Stimulated activated CD4-positive, alpha-beta T cell treated with anti-CD3 and anti-CD28 coated beads, TNF-alpha, amount 100 ng/mL, for 1 hour (primary cell): ENCODE measurements at places on chromosomes 11 and 22.

DNA sequence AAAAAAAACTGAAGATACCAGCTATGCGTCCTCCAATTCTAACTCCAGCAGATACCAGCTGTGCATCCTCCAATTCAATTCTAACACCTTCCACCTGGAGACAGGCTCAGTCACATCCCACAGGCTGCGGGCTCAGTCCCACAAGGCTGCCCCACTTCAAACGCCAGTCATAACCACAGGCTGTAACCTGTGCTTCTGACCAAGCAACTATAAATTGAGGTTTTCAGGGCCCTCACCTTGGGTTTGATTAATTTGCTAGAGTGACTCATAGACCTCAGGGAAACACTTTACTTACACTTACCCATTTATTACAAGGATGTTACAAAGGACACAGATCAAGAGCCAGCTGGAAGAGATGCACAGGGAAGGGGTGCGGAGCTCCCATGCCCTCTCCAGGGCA is 32.4 kb upstream of the MSANTD2 start:
- no peak for DNase-seq

- DNase-seq: no peak
Observed at GRCh38 chr11:116811194-116811593, 11.9 kb downstream of the APOA4 start.

DNA sequence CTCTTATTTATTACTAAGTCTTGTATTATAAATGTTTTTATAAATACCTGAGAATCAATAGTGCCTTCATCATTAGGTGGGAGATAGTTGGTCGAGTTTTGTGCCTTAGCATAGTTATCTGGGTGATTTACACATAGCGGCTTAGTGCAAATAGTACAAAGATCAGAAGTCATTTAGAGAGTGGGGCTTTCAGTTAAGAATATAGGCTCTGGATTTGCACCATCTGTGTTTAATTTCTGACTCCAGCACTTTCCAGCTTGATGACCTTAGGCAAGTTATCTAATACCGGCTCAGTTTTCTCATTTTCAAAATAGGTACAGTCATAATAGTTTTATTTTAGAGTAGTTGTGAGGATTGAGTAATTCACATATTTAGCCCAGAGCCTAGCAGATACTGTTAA is 26.4 kb downstream of the PDE3B start:
- DNase-seq: no peak

DNA sequence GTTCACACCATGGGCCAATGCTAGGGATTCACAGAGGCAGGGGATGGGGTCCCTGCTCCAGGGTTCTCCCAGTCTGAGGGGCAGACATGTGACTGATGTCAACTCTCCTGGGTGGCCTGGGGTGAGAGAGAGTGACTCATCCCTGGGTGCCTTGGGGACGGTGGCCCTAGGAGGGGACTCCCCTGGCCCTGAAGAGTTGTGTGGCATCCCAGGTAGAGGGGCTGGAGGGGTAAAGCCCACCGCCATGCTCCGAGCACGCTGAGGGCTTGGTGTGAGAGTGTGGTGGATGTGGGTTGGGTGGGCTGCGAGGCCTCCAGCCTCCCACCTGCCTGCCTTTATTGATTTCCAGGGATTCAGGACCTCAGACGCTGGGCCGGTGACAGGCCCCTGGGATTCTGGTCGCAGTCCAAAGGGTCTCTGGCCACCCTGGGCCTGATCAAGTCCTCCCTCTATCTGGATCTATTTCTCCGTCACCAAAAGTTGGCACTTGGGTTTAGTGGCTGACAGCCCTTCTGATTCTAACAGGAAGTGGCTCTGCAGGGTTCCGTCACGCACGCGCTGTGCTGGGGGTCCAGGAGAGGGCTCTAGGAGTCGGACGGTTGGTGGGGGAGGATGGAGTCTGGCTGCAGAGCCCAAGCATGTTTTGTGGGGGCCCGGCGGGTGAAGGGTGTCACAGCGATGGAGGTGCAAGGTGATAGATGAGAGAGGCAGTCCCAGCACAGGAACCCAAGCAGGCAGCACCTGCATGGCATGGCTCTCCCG is 27.3 kb upstream of the WNT7B start:
- DNase-seq: no peak

DNA sequence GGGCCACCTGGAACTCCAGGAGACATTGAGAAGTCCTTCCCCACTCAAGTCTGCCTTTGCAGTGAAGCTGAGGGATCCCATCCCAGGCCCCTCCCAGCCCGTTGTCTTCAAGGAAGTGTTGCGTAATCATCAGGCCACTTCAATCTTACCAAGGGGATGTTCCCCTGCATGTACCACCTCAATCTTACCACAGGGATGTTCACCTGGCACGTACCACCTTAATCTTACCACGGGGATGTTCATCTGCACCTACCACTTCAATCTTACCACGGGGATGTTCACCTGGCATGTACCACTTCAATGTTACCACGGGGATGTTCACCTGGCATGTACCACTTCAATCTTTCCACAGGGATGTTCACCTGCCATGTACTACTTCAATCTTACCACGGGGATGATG is 108.0 kb upstream of the SYN3 start:
- no peak for DNase-seq

DNA sequence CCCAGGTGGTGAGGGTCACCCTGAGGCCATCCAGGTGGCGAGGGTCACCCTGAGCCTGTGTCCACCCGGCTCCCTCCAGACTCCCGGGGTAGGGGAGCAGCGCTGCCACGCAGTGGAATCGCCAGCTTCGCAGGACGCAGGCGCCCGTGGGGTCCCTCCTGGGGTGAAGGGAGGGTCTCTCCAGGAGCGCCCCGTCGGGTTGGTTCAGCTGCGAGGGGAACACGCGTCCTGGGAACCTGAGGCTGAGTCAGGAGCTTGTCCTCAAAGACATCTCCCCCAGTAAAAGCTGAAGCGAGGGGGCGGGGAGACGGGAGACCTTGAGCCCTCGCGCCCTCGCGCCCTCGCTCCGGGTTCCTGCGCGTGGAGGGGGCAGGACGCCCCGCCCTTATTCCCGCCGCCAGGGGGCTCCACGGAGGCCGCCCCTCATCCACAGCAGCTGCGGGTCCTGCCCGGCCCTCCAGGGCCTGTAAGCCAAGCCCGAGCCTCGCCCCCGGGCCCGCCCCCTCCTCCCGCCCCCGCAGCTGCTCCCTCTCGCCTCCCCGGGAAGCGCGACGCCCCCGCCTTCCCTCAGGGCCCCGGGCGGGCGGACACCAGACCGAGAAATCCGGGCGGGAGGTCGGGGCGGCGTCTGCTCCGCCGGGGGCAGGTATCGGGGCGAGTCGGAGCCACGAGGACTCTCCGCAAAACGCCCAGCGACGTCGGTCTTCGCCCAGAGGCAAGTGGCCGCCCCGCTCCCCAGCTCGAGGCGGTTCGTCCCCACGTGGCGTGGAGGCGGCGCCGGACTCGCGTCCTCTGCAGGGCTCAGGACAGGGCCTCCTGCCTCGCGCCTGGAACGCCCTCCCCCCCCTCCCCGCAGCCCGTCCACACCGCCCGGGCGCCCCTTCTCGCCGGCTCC is 22.8 kb downstream of the PIM3 start:
- no peak for DNase-seq

- DNase-seq: no peak
Observed at GRCh38 chr11:124769806-124770774, 8.0 kb upstream of the ESAM start.

DNA sequence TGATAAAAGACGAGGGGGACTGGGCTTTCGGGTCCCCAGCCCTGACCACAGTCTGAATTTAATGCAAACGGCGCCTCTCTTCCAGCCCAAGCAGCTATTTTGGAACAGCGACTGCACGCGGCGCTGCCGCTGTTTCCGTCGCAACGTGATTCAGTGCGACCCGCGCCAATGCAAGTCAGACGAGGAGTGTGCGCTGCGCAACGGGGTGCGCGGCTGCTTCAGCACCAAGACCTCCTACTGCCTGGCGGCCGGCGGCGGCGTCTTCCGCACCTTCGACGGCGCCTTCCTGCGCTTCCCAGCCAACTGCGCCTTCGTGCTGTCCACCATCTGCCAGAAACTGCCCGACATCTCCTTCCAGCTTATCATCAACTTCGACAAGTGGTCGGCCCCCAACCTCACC is 56.7 kb downstream of the TECTA start:
- no peak for DNase-seq

DNA sequence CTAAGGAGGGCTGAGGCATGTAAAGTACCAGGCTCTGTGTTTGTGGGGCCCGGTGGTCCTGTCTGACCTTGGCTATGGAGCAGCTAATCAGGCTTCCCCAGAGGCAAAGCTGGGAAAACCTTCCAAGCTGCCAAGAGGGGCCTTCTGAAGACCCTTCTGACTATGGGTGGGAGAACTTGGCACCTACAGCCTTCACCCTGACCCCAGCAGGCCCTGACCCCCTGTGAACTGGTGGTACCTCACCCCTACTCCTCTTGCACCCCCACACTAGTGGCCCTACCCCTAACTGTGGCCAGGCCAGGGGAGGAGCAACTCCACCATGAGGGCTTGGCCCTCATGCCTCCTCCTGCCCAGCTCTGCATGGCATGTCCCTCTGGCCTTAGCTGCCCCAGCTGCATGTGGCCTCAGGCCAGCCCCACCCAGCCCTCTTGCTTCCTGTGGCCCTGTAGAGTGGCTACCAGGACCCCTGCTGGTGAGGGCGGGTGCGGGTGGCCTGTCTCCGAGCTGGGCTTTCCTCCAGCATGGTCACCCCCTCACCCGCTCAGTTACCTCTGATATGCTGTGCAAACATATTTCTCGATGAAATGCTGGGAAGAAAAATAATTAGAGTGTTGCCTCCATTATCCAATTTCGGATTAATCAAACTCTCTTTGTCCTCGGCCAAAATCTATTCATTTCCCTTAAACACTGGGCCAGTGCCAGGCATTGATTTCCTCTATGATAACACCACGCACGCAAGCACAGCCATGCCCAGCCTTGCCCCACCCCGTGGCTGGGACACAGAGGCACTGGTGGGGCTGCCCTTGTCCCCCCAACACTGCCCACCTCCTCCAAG is 7.5 kb downstream of the GNAZ start:
- DNase-seq: no peak

- no peak for DNase-seq
Observed at GRCh38 chr11:134537941-134538340, 125.9 kb upstream of the B3GAT1 start.

GRCh38 chr22:29617922-29618629 is 14.6 kb downstream of the NF2 start:
- DNase-seq: no peak

DNA sequence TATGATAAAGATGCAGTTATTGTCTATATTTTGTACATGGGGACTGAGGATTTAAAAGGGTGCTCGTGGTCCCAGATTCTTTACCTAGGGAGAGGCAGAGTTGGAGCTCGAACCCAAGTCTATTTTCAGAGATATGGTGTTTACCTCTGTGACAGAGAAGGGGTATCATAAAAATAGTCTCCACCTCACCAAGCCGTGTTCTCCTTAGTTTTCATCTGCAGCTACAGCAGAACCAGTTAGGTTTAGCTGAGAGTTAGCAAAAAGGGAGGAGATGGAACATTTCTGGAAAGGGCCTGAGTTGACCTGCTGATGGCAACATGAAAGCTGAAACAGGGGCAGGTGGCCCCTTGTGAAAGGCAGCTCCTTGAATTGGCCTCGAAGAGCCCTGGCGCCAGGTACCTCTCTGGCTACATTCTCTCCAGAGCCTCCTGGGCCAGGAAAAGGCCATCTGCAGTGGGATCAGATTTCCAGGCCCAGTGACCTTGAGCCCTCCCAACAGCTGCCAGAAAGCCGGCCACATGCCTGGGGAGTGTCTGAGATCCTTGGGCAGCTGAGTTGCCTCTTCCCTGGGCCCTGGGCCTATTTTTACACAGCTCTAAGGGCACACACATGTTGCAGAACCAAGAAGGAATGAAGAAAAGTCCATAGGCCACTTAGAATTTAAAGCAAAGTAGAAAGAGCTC is 136.6 kb downstream of the NAV2 start:
- DNase-seq: no peak

GRCh38 chr11:96875712-96876111 is 485.9 kb downstream of the JRKL start:
- no peak for DNase-seq

DNA sequence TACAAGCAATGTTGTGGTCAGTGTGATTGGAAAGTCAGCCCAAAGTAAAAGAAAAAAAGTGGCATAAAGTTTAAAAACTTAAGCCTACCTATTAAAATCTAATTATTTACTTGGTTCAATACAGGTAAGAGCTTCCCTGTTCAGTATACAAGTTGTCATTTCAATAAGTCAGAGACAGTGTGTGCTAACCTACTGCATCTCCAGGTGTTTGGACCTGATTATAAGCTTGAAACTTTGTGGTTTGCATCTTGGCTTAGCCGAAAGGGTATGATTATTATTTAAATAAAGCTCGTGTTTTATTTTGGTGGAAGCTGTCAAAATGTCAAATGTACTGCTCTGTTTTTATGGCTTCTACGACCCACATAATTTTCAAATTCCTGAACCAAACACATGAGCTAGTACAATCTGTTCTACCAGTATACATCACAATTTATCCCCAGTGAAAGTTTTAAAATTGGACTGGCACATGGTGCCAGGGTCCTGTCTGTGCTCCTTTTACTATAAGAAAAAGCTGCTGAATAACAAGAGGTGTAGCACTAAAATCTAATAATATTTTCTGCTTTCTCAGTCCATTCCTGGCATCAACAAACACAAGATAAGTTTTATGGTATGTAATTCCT is 103.9 kb upstream of the ANO3 start:
- no peak for DNase-seq

GRCh38 chr22:36921309-36922104 is 8.1 kb downstream of the CSF2RB start:
- no peak for DNase-seq

- no peak for DNase-seq
Observed at GRCh38 chr11:127017482-127017881, 16.9 kb upstream of the KIRREL3 start.

DNA sequence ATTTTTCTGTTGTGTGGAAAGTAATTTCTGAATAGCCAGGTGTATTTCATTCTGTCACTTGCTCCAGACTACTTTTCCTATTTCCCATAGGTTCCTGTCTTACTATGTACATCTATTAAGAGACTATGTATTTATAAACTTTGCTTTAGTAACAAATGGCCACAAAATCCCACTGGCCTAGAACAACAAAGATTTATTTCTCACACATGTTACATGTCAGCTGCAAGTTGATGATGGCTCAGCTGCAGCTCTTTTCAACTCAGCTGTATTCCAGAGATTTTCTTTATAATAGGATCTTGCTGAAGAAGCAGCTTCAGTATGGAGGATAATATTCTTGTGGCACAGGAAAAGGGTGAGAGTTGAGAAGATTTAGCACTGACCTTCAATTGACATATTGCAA is 539.6 kb upstream of the LRRC4C start:
- no peak for DNase-seq

GRCh38 chr11:31805037-31805628 is 6.0 kb downstream of the PAX6 start:
- no peak for DNase-seq
